Colonic mucosa (tissue), 4 donors: ENCODE measurements at places on chromosomes 3 and 15. TPM values are rescaled to one million over a fixed set of nuclear protein-coding genes. Genes with fewer than 3 reads are reported as not detected.

The USP50 gene
- total RNA-seq, result not detected

DNA sequence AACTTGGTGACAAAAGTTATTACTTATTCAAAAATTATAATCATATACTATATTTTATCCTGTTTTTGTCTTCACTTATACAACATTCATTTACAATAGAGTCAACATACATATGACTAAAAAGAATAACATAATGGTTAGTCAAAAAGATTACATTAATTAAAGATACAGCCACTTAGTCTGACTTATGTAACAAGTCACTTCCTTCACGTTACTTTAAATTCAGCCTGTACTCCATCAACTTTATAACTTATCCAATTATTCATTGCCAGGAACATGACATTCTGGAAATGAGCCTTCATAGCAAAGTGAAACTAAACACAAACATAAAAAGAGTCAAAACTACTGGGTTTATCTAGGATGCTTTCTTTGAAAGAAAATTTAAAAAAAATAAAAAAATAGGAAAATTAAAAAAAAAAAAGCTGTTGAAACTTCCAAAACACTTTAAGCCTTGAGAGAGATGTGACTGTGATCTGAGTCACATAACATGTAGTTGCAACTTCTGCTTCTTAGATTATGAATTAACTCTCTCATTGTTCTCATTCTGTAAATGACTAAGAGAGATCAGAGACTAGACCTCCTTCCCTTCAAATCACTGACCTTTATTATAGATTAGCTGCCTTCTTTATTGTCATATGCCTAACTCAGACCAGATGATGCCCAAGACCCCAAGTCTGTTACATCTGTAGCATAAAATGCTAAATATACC lies 107.8 kb downstream of the MYRIP start:
- DNase-seq, result no peak
- H3K4me1 ChIP-seq, result no peaks in the 10 kb centered on the region
- no peak overlapping the region for H3K27ac ChIP-seq
- no peaks in the 10 kb centered on the region for H3K36me3 ChIP-seq
- H3K27me3 ChIP-seq, result no peaks in the 10 kb centered on the region

DNA sequence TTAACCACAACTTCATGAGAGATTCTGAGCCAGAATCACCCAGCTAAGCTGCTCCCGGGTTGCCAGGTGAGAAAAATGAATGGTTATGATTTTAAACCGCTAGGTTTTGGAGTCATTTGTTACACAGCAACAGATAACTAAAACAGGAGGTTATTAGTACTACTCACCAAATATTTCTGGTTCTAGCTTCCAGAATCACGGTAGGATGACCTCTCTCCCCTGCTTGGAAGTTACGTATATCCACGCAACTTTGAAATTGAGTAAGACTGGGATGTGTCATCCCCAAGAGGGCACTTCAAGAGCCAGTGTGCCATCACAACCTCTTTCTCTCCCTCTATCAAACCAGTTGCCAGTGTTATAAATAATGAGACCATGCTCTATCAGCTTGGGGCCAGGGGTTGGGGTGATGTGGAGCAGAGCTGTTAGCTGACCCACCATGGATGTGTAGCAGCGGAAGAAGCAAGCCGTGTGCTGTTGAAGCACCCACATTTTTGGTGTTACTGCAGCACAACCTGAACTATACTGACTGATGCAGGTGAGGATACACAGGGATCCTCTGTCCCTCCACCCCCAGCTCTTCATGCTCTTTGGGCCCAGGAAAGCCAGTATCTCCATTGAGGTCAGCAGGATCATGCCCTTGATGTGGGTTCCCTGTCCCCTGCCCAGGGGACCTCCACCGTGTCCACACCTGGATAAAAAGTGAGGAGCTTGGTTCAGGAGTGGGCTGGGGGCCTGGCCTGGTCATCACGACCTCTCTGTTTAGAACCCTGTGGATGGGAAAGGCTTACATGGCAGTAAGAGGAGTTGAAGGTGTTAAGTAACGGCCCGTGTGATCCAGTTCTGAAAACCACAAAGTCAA lies 19.4 kb upstream of the ALDH1A3 start:
- DNase-seq, result no peak
- H3K4me3 ChIP-seq, result no peak overlapping the region
- H3K27ac ChIP-seq, result no peak overlapping the region
- no peaks in the 10 kb centered on the region for H3K27me3 ChIP-seq
- no peaks in the 10 kb centered on the region for H3K36me3 ChIP-seq

DNA sequence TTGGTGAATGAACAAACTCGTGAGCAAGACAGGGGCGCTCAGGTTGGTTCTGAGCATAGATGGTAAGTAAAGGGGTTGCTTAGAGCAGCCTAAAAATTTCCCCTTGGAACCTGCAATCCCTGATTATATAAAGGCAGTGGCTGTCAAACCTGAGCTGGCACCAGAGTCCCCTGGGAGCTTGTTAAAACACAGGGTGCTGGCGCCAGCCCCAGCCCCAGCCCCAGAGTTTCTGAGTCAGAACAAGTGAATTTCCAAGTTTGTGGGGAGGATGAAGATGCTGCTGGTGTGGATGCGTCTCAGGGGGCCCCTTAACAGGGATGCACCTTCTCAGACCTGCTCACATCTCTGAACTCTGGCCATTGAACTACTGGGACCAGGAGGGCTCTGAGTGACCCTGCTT lies 48.2 kb downstream of the FEM1B start:
- no peak for DNase-seq
- no peak overlapping the region for H3K4me3 ChIP-seq
- no peak overlapping the region for H3K27ac ChIP-seq
- no peaks in the 10 kb centered on the region for H3K27me3 ChIP-seq

DNA sequence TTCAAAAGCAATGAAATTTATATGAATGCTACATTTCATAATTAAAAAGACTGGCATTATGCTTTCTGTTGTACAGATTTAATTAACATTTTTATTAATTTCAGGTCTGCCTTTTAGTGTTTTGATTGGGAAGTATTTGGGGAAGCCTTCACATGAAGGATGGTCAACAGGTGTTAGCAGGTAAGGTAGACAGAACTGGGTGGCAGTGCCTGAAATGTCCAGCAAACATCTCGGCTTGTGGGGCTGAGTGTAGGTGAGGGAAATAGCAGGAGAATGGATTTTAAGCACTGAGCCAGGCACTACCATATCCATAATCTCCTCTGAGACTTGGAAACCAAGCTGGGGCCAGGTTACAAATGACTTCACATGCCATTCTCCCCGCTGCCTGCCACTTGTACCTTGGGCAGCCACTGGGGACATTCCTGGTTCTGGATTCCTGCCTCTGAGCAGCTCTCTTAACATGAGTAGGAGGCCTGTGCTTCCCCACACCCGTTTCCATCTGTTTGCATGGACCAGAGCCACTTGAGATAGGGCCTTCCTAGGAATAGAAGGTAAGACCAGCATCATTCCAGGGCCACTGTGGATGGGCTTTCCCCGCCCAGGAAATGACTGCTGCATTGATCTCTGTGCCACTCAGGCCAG lies 125.9 kb upstream of the HES1 start:
- no peak overlapping the region for H3K4me3 ChIP-seq
- no peaks in the 10 kb centered on the region for H3K4me1 ChIP-seq
- no peaks in the 10 kb centered on the region for H3K27me3 ChIP-seq
- no peak overlapping the region for H3K27ac ChIP-seq
- H3K36me3 ChIP-seq, result no peaks in the 10 kb centered on the region

- H3K4me1 ChIP-seq, result no peaks in the 10 kb centered on the region
- no peak overlapping the region for H3K27ac ChIP-seq
- DNase-seq, result no peak
- H3K27me3 ChIP-seq, result no peaks in the 10 kb centered on the region
- H3K36me3 ChIP-seq, result no peaks in the 10 kb centered on the region
Measured at GRCh38 chr3:126540951-126541627, 17.1 kb downstream of the CHST13 start.

The EHHADH gene
- total RNA-seq, result 48.9 TPM

The PP2D1 gene
- not detected for total RNA-seq

The DZIP1L gene
- 0.89 TPM for total RNA-seq

- no peaks in the 10 kb centered on the region for H3K36me3 ChIP-seq
- no peaks in the 10 kb centered on the region for H3K27me3 ChIP-seq
- DNase-seq, result no peak
- no peaks in the 10 kb centered on the region for H3K4me1 ChIP-seq
Measured at GRCh38 chr3:104367000-104367399, 999.7 kb upstream of the ALCAM start.

DNA sequence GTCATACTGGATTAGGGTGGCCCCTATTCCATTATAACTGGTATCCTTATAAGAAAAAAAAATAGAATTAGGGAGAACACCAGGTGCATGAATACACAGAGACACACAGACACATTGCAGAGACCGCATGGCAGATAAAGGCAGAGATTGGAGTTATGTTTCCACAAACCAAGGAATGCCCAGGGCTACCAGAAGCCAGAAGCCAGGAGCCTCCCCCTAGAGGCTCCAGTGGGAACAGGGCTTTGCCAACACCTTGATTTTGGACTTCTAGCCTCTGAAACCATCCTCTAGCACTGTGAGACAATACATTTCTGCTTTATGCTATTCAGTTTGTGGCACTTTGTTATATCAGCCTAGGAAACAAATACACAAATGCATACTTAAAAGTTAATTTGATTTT lies 10.4 kb downstream of the GOLM2 start:
- no peak overlapping the region for H3K4me3 ChIP-seq
- H3K4me1 ChIP-seq, result peaks cover 7% of the 10 kb centered on the region
- no peaks in the 10 kb centered on the region for H3K36me3 ChIP-seq
- H3K27me3 ChIP-seq, result no peaks in the 10 kb centered on the region
- DNase-seq, result no peak

The VGLL3 gene
- 8.0 TPM for total RNA-seq

- DNase-seq, result no peak
- no peaks in the 10 kb centered on the region for H3K27me3 ChIP-seq
- H3K4me1 ChIP-seq, result no peaks in the 10 kb centered on the region
- no peak overlapping the region for H3K4me3 ChIP-seq
Measured at GRCh38 chr3:44365952-44366351, 27.4 kb downstream of the TCAIM start.

- H3K4me1 ChIP-seq, result no peaks in the 10 kb centered on the region
- DNase-seq, result no peak
- H3K4me3 ChIP-seq, result no peak overlapping the region
- H3K36me3 ChIP-seq, result no peaks in the 10 kb centered on the region
Measured at GRCh38 chr3:120683213-120683612, 1.2 kb upstream of the HGD start.

The RBP2 gene
- total RNA-seq, result 3.1 TPM
